Muscle of back (tissue), 13 donors: ENCODE measurements at places on chromosomes 2 and 18.
A peak's percentile ranks its signal among the peaks of the same experiment; 100 is the strongest.

DNA sequence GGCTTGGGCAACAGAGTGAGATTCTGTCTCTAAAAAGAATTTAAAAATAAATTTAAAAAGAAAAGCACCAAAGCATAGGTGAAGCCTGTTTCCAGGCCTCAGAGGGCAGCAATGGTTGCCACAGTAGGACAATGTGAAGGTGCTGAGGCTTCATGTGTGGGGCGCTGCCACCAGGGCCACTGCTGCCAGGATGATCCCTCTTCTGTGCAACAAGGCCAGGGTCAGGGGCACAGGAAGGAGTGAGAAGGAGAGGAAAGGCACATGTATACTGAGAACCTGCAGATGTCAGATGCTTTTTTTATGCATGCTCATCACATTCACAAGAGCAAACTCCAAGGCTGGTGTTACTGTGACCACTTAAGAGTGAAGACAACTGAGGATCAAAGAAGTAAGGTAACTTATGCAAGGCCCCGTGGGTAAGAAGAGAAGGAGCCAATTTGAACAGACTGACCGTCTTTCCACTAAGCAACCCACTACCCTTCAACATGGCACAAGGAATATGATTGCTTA is 79.7 kb upstream of the ACKR3 start:
- no peak for DNase-seq

- DNase-seq = no peak
These were observed 11.5 kb downstream of the ANKRD29 start for GRCh38 chr18:23650968-23651927.

- no peak for DNase-seq
These were observed 122.1 kb downstream of the DLGAP1 start for GRCh38 chr18:4333043-4333442.

DNA sequence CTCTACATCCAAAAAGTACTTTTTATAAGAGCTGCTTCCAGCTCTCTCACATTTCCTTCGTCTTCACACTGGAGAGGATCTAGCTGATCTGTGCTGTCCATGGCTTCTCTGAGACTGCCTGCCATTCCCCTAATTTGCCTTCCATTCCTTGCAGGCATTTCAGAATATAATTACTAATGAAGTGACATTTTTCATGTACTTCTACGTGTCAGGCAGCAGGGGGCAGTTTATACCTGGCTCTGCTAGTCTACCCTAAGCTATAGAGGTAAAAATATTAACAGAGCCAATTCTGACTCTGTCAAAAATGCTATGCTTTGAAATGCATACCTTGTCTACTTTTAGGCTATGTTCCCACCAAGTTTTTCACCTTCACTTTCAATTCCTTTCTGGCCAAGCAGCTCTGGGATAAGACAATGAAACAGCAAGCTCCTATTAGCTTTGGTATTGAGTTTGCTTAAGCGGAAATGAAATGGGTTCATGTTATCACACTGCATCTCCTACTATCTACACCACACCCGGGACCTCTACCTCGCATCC is 81.9 kb downstream of the MEP1B start:
- peak; percentile 7 for DNase-seq

DNA sequence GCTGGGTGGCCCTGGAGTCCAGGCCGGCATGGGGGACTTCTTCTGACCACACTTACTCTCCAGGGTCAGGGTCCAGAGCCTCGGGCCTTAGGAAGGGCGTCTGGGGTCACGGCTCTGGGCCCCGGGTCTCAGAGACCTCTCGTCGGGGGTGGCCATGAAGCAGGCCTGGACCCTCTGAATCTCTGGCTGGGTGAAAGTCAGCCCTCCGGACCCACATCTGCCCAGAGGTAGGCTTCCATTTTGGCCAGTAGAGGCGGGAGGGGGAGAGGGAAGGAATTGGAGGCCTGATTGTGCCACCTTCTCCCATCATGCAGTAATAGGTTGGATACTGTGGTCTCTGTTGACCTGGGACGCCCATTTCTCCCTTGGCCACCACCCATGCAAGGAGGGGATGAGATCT is 125.3 kb upstream of the GPC1 start:
- DNase-seq = no peak

DNA sequence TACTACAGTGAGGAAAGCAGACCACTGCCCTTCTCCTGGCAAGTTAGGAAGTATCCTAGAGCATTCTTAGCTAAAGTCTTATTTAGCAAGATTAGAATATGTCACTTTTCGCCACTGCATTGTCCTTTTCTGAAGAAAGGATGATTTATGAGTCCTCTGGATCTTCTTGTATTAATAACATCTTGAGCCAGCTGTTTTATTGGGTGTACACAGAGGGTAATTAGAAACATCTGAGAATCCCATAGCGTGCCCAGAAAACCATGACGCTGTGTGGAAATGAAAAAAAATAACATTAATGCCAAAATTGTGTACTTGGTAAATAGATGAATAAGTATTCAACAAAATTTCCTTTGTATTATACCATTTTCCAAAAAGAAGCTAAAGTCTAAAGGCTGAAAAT is 198.7 kb downstream of the LTBP1 start:
- peak; percentile 57 for DNase-seq

DNA sequence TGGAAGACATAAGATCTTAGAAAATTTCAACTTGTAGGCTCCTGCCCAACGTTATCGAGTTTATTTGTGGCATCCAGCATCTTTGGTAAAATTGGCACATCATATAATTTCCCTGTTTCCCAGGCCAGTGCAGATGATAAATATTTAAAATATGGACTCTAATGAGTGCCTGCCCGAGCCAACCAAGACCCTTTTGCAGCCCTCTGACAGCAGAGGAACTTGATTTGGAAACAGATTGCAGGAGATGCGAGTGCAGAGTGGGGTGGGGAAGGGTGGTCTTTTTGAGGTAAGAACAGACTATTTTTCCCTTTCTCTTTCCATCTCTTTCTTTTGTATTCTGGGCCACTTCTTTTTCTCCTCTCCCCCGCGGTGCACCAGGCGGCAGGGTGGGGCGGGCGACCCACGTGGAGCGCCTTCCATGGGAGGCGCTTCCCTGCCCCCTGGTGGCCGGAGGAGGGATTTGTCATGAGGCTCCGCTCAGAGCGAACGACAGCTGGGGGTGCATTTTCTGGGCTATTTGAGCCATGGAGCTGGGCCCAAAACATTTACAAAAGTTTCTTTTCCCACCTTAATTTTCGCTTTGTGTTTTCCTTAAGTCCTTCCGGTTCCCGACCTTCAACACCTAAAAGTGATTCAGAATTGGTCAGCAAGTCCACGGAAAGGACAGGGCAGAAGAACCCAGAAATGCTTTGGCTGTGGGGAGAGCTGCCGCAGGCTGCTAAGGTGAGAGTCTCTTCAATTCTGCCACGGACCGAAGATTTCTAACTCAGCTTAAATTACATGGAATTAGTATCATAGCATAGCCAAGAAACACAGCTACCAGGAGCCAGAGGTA is 32.7 kb downstream of the LPIN1 start:
- peak; percentile 77 for DNase-seq

- no peak for DNase-seq
These were observed 72.9 kb downstream of the TMEM182 start for GRCh38 chr2:102834523-102835273.

- no peak for DNase-seq
These were observed 79.4 kb upstream of the FAM117B start for GRCh38 chr2:202555356-202555755.

GRCh38 chr18:13409026-13409425 is 190.5 kb downstream of the LDLRAD4 start:
- DNase-seq = no peak

- no peak for DNase-seq
These were observed 30.2 kb downstream of the LONRF2 start for GRCh38 chr2:100292022-100292580.

GRCh38 chr2:70161069-70161534 is 29.7 kb downstream of the C2orf42 start:
- no peak for DNase-seq

GRCh38 chr2:200177971-200178911 is 128.3 kb upstream of the SPATS2L start:
- peak; percentile 84 for DNase-seq

DNA sequence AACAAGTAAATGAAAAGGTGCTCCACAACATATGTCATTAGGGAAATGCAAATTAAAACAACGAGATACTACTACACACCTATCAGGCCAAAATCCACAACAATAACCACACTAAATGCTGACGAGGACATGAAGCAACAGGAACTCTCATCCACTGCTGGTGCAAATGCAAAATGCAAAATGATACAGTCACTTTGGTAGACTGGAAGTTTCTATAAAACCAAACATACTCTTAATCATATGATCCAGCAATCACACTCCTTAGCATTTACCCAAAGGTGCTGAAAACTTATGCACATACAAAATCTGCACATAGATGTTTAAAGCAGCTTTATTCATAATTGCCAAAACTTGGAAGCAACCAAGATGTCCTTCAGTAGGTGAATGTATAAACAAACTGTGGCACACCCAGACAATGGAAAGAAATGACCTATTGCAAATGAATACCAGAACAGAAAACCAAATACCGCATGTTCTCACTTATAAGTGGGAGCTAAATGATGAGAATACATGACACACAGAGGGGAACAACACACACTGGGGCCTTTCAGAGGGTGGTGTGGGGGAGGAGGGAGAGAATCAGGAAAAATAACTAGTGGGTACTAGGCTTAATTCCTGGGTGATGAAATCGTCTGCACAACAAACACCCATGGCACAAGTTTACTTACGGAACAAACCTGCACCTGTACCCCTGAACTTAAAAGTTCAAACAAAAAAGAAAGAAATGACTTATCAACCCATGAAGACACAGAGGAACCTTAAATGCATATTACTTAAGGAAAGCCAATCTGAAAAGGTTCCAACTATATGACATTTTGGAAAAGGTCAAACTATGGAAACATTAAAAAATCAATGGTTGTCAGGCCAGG is 80.4 kb downstream of the ASXL2 start:
- no peak for DNase-seq

DNA sequence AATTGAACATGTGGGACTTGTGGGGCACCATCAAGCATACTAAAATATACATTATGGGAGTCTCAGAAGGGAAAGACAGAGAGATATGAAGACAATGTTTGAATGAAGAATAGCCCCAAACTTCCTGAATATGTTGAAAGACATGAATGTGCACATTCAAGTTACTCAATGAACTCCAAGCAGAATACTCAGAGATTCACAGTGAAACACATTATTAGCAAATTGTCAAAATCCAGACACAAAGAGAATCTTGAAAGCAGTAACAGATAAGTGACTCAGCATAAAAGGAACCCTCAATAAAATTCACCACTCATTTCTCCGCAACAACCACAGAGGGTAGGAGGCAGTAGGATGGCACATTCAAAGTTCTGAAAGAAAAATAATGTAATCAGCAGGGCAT is 8.8 kb downstream of the C2orf92 start:
- no peak for DNase-seq

DNA sequence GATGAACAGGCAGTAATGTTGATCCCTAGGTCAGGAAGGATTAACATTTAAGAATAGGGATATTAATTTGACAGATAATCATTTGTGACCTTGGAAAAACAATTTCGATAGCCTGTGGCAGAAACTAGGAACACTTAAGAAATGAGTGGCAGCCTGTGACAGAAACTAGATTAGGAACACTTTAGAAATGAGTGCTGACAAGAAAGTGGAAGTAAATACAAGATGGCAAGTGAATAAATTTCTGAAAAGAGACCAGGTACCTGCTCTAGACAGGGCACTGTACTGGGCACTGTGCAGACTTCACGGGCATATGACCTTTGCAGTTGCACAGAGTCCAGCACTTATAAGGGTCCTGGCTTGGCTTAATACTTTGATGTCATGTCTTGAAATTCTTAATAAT is 5.5 kb upstream of the HNRNPA3 start:
- DNase-seq = no peak

DNA sequence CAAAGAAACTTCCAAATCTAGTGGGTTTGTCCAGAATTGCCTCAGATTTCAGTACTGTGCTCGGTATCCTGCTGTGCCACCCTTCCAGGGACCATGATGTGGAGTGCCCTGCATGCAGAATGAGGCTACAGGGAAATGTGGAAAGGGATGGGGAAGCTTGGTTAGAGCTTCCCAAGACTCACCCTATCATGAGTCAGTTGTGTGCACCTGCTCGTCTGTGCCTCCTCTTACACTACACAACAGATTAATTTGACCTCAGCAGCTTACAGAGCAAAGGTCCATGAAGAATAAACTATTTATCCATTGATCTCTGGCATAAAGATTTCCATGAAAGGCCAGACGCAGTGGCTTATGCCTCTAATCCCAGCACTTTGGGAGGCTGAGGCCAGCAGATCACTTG is 21.3 kb upstream of the NCK2 start:
- DNase-seq = no peak
